Activated CD4-positive, alpha-beta memory T cell treated with anti-CD3 and anti-CD28 coated beads for 36 hours (primary cell): ENCODE measurements at places on chromosomes 6 and 20. TPM values are rescaled to one million over a fixed set of nuclear protein-coding genes. Genes with fewer than 3 reads are reported as not detected.

- H3K36me3 ChIP-seq: no peaks in the 10 kb centered on the region
- H3K27me3 ChIP-seq: no peaks in the 10 kb centered on the region
- H3K4me1 ChIP-seq: peaks cover 43% of the 10 kb centered on the region
- peak overlapping the region; percentile 77 for H3K27ac ChIP-seq
- no peak for DNase-seq
Measured at GRCh38 chr6:16533721-16534136, 227.5 kb downstream of the ATXN1 start.

- no peak overlapping the region for H3K27ac ChIP-seq
- no peak overlapping the region for H3K4me3 ChIP-seq
- DNase-seq: no peak
- H3K4me1 ChIP-seq: no peaks in the 10 kb centered on the region
Measured at GRCh38 chr20:24723186-24723585, 225.9 kb upstream of the CST7 start.

- H3K27ac ChIP-seq: no peak overlapping the region
- no peaks in the 10 kb centered on the region for H3K27me3 ChIP-seq
- no peak overlapping the region for H3K4me3 ChIP-seq
- DNase-seq: no peak
- peaks cover 28% of the 10 kb centered on the region for H3K36me3 ChIP-seq
Measured at GRCh38 chr20:4901031-4901818, 100.1 kb downstream of the SLC23A2 start.

DNA sequence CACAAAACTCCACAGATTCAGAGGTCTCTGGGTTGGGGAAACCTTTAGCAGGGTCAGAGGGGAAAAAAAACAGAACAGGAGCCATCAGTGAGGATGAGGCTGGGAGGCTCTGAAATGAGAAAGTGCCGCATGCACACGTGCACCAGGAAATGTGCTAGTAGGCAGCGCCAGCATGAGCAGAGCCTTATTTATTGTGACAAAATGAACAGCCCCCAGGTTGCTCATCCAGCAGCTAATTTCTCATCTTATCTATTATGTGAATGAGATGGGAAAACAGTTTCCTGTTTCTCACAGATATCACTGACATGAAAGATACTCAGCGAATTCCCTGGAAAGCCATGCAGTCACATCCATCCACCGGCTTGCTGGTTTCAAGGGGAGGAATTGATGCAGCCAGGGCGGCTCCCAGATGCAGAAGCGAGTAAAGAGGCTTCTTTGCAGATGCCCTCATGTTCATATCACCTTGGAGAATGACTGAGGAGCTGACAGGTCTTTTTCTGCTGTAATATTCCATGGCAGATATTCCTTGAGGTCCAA, 176.1 kb downstream of the MBOAT1 start:
- H3K4me3 ChIP-seq: no peak overlapping the region
- H3K27me3 ChIP-seq: peaks cover 9% of the 10 kb centered on the region
- H3K36me3 ChIP-seq: no peaks in the 10 kb centered on the region
- no peak for DNase-seq

SLC16A10 gene
- total RNA-seq: 3.4 TPM
